GM10248 (cell line): ENCODE measurements at places on chromosomes 16 and 17.
A peak's percentile ranks its signal among the peaks of the same experiment; 100 is the strongest.

GRCh38 chr16:22890976-22891375, 77.0 kb downstream of the HS3ST2 start:
- DNase-seq = no peak

GRCh38 chr17:57553991-57554825, 190.9 kb downstream of the CCDC182 start:
- no peak for DNase-seq

GRCh38 chr17:47654991-47655390, 5.3 kb downstream of the KPNB1 start:
- DNase-seq = no peak

DNA sequence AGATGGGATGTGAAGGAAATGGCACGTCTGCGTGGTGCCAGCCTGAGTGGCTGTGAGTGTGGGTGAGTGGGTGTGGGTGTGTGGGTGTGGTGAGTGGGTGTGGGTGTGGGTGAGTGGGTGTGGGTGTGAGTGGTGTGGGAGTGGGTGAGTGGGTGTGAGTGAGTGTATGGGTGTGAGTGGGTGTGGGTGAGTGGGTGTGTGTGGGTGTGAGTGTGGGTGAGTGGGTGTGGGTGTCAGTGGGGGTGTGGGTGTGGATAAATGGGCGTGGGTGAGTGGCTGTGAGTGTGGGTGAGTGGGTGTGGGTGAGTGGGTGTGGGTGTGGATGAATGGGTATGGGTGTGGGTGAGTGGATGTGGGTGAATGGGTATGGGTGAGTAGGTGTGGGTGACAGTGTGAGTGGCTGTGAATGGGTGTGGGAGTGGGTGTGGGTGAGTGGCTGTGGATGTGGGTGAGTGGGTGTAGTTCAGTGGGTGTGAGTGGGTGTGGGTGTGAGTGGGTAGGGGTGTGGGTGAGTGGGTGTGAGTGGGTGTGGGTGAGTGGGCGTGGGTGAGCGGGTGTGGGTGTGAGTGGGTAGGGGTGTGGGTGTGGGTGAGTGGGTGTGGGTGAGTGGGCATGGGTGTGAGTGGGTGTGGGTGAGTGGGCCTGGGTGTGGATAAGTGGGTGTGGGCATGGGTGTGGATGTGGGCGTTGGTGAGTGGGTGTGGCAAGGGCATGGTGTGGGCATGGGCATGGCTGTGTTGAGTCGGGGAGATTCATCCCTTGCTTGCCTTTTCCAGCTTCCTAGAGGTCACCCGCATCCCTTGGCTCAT, 80.8 kb downstream of the ZDHHC7 start:
- DNase-seq = no peak

DNA sequence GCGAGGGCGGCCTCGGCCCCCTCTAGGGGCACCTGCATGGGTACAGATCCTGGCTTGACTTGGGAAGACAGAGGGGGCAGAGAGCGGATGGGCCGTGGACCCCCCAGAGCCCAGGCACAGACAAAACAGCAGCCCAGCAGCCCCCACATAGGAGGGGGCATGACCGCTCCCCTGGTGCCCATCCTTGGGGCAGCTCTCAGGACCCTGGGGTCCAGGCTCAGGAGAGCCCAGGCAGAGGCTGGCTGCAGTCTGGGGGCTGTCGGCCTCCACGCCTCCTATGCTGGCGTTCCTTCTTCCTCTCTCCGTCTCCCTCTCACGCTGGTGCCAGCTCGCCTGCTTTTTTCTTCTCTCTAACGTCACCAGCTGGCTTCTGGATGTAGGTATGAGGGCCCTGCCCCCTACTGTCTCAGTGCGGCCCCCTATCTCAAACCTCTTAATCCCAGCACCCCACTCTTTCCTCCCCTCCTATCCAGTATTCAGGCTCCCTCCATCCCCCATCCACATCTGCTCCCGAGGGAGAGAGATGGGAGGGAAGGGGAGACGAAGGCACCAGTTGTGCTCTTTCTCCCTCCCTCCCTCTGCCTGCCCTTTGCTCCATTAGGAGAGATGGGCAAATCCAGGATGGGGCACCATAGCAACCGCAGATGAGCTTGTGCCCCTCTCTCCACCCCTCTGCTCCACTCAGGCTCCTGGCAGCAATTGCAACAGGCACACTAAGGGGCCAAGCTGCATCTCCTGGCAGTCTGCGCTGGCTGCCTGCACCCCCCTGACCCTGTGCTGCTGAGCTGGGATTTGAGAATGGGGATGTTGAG, at the start of gene GPR179:
GPR179 (minus strand) TSS at position 349 of the 812 bp plus-strand sequence; CDS start at position 182, 167 bp downstream.
- DNase-seq = no peak

DNA sequence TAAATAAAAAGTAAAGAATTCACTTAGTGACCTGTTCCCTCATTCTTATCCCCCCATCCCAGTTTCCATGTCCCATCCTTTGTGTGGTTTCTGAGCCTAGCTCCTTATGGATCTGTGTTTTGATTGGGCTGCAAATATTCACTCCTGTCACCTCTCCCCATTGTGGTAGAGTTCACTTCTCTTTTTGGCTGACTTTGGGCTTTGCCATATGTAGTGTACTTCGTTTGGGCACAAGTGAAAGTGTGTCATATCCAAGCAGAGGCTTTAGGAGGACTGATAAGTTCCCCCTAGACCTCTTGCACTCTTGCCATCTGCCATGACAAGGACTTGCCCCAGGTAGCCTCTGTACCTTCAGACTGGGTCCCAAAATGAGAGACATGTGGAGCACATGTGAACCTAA, 13.0 kb upstream of the DHRS7B start:
- DNase-seq = no peak

DNA sequence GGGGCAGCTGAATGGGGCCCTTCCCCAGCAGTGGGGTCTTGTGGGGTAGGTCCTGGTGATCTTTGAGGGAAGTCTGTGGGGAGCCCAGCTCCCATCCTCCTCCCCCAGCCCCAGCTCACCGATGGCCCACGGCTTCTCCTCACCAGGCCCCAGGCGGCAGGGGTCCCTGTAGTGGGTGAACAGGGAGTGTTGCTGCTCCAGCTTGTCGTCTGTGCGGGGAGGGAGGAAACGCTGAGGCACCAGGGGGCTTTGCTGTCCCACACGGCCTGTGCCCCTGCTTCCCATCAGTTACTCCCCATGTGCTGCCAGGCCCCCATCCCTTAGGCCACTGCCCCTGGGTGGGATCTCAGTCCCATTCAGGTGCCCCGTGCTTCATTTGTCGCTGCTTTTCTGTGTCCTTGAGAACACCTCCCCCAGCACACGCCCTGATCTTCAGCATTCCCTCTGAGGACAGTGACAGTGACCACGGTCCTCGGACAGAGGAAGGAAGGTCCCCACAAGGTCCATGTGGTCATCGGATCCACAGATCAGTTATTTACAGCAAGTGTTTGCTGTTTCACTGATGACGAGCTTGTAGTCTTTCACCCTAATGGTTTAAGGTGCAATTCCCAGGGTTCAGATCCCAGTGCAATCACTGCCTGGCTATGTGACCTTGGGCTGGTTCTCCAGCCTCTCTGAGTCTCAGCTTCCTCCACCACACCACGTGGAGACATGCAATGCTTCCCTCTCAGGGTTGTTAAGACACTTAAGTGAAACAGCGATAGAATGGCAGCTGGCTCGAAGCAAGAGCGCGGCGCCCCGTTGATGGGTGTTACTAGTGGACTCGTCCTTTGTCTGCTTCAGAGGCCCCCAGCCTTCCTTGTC, 53.1 kb downstream of the PRMT7 start:
- DNase-seq = no peak

DNA sequence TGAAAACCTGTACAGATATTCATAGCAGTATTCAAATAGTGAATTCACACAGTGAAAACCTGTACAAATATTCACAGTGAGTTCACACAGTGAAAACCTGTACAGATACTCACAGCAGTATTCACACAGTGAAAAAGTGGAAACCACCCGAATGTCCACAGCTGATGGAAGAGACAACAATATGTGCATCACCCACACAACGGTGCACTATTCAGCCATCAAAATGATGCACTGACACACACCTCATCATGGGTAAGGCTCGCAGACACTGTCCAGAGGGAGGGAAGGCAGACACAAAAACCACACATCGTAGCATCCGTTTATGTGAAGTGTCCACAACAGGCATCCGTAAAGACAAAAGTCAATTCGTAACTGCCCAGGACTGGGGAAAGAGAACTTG, 100.9 kb downstream of the VPS53 start:
- no peak for DNase-seq

DNA sequence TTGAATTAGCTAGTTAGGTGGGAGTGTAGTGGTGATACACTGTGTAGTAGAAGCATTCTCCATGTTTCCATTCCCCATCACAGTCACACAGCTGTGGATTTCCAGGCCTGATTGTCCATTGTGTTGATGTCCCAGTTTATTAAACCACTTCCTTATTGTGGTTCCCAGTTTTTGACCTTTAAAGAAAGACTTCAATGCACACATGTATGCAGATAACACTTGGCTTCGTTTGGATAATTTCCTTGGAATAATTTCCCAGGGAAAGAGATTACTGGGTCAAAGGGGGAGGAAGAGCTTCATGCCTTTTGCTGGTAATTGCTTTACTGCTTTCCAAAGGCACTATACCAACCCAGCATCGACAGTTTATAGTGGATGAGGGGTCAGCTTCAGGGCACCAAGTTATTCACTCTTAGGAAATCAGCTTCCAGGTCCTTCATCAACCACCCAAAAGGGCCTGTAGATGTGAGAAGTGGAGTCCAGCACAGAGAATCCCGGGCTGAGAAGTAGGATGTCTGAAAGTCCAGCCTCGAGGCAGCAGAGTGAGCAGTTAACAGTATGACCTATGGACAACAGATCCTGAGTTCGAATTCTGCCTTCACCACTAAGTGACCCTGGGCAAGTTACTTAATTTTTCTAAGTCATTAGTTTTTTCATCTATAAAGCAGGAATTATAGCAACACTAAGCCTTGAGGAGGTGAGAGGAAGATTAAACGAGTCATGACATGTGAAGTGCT, 31.3 kb upstream of the TNS4 start:
- no peak for DNase-seq

- DNase-seq = peak; percentile 91
Observed at GRCh38 chr17:47733047-47733673, at the start of gene TBX21. TBX21 (plus strand) TSS chr17:47733236; CDS start chr17:47733455, 219 bp downstream.

- DNase-seq = no peak
Observed at GRCh38 chr16:61957075-61957855, 79.0 kb downstream of the CDH8 start.

- no peak for DNase-seq
Observed at GRCh38 chr16:83198977-83199376, 572.2 kb downstream of the CDH13 start.

- DNase-seq = no peak
Observed at GRCh38 chr17:61390479-61390791, 9.2 kb upstream of the TBX2 start.

- no peak for DNase-seq
Observed at GRCh38 chr17:43406676-43407645, 8.2 kb downstream of the ARL4D start.

GRCh38 chr16:3548445-3548844, 28.8 kb downstream of the NLRC3 start:
- no peak for DNase-seq
